ENCODE measurements at places on chromosomes 3 and 15.

DNA sequence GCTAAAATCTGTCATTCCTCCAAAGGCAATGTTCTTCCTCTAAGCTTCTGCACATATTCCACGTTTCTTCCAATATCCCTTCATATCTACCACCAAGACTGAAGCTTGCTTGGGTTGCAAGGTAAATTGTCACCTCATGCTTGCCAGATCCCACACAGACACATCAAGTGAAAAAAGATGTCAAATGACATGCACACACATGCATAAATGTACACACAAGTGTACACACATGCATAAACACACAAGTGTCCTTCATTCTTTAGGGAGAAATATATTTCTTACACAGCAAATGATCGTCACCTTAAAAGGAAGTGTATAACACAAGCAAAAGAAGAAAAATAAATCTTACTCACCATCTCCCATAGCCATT, 59.4 kb downstream of the CLASP2 start:
- DNase-seq, result no peak

DNA sequence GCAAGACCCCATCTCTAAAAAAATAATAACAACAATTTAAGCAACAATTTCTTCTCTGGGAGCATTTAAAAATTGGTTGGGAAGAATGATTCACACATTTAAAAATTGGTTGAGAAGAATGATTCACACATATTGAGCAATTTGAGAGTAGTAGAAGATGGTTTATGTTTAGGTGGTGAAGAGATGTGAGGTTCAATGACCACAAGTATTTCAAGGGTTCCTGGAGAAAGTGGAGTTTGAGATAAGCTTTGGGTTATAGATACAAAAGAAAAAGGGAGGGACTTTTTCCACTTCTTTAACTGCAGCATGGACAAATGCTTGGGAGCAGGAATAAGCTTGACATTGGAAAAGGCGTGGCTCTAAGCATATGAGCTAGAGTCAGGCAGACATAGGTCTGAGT, 145.7 kb upstream of the NPHP3 start:
- DNase-seq, result no peak

DNA sequence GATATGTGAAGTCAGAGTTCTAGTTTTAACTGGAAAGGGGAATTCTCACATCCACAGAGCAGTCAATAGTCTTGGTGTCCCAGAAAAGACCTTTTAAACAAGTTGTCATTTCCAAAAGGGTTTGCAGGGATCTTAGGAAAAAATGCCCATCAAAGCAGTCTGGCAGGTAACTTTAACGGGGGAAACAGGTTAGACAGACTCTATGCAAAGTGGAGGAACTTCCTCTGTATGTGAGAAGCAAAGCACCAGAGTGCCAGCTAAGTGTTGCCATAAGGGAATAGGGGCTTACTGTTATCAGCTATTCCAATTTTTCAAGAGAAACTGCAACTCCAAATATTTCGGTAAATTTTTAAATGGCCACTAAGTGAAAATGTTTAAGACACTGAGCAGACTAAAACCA, 307.9 kb upstream of the MDFIC2 start:
- DNase-seq, result no peak

- DNase-seq, result no peak
Observed at GRCh38 chr15:63722204-63722808, 111.4 kb downstream of the HERC1 start.

DNA sequence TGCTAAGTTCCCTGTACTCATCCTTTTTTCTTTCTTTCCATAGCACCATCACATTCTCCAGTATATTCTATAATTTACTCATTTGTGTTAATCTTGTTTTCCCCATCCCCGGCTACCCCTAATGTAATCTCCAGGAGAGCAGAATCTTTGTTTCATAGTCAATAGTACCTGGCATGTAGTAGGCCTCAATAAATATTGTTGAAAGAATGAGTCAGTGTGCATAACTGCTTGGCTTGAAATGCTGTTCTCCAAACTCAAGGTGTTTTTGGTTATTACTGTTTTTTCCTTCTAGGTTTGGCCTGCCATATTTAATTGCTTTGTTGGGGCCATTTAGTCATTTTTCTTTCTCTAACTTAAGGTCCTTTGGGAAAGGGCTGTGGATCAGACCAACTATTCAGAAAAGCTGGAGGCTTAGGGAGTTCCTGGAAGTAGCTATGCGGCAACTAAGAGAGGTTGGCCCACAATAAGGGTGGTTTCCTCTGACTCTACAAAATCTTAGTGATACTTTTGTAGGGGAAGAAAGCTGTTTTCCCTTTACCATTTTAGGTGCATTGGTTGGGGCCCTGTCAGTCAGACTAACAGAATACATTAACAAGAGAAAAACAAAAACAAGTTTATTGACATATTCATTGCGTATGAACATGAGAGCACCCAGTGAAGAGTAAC, 28.4 kb downstream of the KAT2B start:
- DNase-seq, result no peak
